ENCODE measurements at places on chromosomes 7 and 10.

DNA sequence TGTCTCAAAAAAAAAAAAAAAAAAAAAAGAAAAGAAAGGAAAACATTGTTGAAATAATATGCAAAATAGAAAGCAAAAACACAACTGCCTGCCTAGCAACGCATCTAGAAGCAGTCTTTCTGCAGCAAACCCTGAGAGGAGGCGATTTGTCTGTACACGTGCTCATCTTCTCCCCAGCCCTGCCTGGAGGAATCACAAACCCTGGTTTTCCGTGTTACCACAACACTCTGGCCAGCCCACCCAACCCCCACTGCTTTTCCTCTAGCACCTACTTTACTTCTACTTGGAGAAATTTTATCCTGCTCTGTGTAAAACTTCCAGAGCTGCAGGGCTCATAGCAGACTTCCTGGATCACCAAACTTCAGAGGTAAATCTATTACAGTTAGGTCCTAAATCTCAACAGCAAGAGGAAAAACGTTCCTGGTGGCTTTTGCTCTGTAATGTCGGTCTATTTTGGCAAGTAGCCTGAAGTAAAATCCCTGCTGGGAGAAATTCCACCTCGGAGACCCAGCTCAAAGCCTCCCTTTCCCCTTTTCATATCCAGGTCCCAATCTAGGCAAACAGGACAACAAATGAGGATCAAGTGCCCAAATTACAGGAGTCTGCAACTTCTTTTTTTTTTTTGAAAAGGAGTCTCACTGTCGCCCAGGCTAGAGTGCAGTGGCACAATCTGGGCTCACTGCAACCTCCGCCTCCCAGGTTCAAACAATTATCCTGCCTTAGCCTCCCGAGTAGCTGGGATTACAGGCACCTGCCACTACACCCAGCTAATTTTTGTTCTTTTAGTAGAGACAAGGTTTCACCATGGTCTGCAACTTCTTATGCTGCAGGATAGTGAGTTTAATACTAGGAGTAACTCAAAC is 91.6 kb downstream of the DNMBP start:
- no peak for DNase-seq

GRCh38 chr10:34801097-34801733 is 13.9 kb downstream of the PARD3 start:
- no peak for DNase-seq

DNA sequence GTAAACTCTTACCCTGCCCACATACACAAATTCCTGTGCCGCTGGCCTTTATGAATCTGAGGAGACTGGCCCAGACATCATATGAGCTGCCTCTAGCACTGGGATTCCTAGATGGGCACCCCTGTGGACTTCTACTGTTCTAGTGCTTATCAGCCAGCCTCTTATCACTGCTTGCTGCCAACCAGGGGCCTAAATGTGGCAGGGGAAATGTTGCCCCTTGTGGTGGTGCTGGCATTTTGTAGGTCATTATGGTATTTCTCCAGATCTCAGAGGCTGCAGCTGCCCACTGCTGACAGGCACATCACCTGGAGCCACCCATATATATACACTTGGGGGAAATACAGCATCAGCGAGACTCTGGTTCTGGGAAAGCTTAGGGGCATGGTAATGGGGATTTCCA is 5.4 kb downstream of the SFR1 start:
- DNase-seq: no peak

- no peak for DNase-seq
Measured at GRCh38 chr10:89029181-89029580, 38.6 kb downstream of the FAS start.

DNA sequence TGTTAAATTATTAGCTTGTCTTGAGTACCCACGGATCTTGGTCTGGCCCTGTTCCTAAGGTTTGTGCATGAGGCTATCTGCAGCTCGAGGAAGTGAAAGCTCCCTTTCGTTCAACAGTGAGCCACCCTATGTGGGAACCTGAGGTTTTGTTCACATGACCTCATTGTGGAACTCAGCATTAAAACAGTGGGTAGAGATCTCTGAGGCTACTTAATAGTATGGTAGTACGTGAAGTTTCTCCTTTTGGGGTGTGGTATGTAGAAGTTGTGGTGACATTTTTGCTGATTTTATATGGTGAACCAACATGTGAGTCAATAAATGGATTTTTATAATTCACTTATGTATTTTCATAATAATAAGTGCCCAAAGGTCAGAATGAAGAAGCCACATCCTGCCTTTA is 252.7 kb upstream of the FERD3L start:
- no peak for DNase-seq

- DNase-seq: no peak
Measured at GRCh38 chr7:149718730-149719049, 54.7 kb downstream of the ZNF467 start.

GRCh38 chr10:43078175-43078985 is 1.5 kb downstream of the RET start:
- DNase-seq: no peak

DNA sequence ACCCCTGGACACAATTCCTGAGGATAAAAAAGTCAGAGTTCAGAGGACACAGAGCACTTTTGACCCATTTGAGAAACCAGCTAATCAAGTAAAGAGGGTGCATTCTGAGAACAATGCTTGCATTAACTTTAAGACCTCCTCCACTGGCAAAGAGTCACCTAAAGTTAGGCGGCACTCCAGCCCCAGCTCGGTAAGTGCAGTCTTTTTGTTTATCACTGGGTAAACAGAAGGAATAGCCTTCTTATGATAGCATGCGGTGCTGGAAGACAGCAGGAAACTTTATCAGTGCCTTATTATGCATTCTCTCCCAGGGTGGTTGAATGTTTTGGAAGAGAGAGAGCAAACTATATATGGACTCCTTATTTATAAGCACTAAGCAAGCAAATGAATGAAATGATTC is 130.5 kb downstream of the CDK14 start:
- DNase-seq: no peak

DNA sequence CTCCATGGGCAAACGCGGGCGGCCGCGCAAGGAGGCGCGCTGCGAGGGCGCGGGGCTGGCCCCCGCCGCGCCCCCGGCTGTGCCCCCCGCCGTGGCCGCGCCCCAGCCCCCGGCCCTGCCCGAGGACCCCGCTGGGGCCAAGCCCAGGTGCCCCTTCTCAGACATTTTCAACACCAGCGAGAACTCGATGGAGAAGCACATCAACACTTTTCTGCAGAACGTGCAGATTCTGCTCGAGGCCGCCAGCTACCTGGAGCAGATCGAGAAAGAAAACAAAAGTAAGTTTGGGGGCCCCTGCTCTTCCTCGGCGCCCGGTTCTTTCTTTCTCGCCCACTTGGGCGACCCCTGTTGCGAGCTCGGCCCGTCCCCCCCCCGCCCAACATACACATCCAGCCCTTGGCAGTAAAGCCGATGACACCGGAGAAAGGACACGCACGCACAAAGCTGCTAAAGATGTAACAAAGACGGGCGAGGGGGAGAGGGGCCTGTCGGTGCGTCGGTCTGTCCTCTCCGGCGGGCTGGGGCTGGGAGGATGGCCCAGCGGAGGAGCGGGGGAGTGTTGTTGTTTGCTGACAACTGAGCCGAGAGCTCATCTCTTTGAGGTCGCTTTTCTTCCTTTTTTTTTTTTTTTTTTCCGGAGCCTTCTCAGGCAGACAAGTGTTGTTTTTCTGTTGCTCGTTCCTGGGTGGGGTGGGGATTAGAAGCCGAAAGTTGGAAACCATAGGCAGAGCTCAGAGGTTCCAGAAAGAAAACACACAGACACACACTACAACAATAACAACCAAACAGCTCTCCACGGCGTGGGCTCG is 604 bp downstream of the MXI1 start:
- no peak for DNase-seq

- no peak for DNase-seq
Measured at GRCh38 chr7:86643561-86644281, at the start of gene GRM3. Gene GRM3, plus strand, starts transcription at chr7:86643909. Its CDS starts 121,237 bp downstream, at chr7:86765146.

- no peak for DNase-seq
Measured at GRCh38 chr7:133081119-133081598, 731 bp downstream of the CHCHD3 start.

- no peak for DNase-seq
Measured at GRCh38 chr7:137882261-137882668, 35.5 kb upstream of the DGKI start.

DNA sequence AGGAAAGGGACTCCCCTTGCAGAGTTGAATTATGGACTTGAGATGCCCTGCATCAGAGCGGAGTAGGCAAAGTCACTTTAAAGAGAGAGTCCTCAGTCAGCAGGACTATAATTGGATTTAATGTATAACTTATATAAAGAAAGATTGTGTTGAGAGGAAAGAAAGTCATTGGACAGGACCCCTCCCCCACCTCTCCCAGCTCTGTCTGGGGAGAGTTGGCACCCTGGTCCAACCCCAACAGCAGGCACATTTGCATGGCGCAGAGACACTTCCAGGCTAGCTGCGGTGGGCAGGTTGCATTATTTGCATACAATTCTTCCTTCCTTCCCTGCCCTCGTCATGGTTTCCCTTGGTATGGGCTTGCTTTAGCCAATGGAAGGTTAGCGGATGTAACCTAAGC is 46.1 kb upstream of the NPTX2 start:
- DNase-seq: no peak

- no peak for DNase-seq
Measured at GRCh38 chr7:130874071-130874915, 140.3 kb upstream of the KLF14 start.

DNA sequence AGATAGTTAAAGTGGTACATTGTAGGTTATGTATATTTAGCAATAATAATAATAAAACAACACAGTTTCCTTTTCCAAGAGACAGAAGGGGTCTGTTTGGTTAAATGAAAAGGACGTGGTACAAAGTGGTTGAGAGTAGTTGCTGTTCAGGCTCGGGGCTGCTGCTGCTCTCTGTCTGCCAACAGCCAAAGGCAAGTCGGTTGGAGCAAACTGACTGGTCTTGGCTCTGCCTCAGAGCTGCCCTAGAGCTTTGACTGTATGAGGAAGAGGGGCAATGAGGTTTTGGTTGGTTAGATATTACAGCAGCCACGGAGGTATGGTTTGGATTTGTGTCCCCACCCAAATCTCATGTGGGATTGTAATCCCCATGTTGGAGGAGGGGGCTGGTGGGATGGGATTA is 95.3 kb downstream of the CACNB2 start:
- no peak for DNase-seq

GRCh38 chr10:84539216-84539615 is 210.8 kb downstream of the CCSER2 start:
- no peak for DNase-seq

GRCh38 chr10:56346845-56347415 is 14.1 kb downstream of the ZWINT start:
- DNase-seq: no peak

DNA sequence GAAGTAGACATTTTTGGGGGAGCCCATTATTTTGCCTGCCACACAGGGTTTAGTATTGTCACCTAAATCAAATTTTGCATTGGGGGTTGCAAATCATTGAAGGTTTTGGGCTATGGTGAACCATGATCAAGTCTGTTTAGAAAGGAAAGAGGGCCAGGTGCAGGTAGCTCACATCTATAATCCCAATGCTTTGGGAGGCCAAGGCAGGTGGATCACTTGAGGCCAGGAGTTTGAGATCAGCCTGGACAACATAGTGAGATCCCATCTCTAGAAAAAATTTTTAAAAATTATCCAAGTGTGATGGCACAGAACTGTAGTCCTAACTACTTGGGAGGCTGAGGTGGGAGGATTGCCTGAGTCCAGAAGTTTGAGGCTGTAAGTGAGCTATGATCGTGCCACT is 31.2 kb downstream of the KAT6B start:
- DNase-seq: no peak

- no peak for DNase-seq
Measured at GRCh38 chr7:74606101-74606908, 51.2 kb upstream of the GTF2I start.

DNA sequence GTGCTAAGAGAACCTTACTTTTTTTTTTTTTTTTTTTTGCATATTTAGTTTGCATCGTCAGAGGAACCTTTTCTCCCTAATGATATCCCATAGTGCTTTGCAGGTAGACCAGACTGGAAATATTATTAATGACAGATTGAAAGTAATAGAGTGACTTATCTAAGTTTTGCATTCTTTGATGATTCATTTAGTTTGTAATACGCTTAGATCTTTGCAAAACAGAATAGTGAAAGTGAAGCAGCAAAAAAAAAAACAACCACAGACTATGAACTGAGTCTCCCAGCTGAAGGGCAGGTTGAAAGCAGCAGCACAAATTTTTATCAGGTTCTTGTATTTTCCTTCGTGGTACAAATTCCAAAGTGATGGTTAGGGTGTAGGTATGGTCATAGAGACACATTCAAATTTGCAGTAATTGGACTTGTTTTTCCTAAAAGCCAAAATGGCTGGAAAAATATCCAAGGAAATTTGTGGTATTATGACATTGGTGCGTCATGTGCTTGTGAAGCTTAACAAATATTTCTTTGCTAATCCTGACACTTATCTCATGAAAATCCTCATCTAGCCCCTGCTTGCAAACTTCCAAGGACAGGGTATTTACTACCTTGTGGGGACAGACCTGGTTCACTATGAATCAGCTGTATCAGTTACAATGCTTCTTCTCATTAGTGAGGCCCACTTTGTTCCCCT is 81.8 kb upstream of the CREB5 start:
- DNase-seq: no peak

DNA sequence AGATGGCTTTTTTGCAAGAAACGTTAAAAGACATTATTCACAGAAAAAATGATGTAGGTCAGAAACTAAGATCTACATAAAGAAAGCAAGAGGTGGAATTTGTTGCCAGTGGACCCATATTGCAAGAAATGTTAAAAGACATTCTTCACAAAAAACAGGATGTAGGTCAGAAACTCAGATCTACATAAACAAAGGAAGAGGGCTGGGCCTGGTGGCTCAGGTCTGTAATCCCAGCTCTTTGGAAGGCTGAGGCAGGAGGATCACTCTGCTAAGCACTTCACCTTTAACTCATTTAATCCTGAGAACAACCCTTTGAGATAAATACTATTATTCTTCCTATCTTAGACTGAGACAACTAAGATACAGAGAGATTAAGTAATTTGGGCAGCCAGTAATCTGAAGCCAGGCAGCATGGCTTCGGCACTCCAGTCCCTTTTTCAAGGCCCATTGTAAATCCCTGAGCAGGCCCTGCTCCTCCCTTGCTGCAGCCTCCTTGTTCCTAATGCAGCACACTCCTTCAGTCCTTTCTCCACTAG is 11.6 kb downstream of the ZFAND4 start:
- DNase-seq: no peak

DNA sequence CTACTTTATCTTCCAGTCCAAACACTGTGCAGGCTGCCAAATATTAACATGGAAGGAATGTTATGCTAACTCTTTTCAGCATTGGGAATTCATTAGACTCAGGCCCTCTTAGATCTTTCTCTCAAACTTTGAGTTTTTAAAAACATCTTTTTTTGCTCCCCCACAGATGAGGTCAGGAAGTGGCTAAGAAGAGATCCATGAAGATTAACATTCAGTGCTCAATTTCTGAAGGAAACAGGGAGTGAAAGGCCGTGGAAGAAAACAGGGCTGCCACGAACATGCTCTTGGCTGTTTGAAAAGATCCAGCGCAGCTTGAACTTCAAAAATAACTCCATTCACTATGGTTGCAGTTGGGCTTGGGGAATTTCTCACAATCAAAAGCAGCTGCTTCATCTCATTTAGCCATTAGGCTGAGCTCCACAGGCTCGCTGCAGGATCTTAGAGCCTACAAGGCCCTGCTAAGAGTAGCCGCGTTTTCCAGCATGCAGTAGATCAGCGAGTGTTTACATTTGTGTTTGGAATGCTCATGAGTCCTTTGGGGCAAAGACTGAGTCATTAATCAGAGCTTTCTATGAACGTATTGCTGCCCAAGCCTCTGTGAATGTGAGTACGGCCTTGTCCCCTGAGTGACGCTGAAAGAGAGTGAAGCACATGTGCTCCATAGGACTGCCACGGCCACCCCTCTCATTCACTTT is 41.2 kb upstream of the TNS3 start:
- no peak for DNase-seq

GRCh38 chr10:63525021-63525420 is 3.8 kb downstream of the REEP3 start:
- DNase-seq: no peak
